Fibroblast of mammary gland (primary cell): ENCODE measurements at places on chromosomes 5 and 9.
A peak's percentile ranks its signal among the peaks of the same experiment; 100 is the strongest.

GRCh38 chr5:25481463-25481862 lies 836.7 kb upstream of the CDH10 start:
- no peak for DNase-seq

GRCh38 chr5:101153526-101153925 lies 250.4 kb upstream of the ST8SIA4 start:
- DNase-seq, result no peak

DNA sequence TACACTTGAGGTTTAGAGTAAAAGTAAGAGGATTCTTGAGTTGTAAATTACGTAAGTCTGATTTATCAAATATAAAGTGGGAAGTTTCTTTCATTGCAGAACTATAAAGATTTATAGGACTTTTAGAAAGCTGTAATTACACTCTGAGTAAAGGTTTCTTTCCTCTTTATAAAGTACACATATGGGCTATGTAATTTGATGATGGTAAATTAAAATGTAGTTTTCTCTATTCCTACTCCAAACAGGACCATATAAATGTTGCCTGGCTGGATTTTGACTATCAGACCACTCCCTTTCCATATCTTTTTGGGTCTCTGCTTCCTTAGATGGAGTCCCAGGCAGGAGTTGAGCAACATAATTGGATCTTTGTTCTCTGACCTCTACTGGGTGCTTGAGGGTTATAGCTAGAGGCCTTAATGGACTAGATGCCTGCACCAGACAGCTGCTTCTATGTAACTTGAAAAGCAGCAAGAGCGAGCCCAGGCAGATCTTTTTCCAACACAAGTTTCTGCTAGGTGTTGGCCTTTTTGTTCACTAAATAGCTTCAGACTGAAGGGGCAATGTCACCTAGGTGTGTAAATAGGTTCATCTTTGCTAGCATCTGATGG lies 11.4 kb upstream of the TEX48 start:
- DNase-seq, result no peak

GRCh38 chr5:149150457-149150856 lies 9.2 kb downstream of the ABLIM3 start:
- peak; percentile 43 for DNase-seq

DNA sequence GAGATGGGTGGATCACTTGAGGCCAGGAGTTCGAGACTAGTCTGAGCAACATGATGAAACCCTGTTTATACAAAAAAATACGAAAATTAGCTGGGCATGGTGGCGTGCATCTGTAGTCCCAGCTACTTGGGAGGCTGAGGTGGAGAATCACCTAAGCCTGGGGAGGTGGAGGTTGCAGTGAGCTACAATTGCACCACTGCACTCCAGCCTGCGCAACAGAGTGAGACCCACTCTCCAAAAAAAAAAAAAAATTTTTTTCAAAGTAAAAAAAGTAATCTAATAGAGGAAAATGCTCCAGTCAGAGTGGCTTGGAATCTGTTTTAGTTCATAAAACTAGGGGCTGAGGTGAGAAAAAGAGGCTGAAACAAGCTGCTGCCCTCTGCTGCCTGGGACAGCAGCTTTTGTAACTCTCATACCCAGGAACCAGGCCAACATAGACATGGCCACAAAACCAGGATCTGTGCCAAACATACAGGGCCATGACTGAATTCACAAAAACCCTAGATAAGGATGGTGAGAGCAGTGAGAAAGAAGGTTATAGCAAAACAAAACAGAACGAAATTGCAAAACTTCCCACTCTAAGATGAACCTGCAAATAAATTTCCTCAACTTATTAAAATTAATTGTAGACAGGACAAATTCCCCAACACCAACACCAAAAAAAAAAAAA lies 13.1 kb upstream of the DCAF12 start:
- peak; percentile 87 for DNase-seq

GRCh38 chr5:181282874-181283273 lies 21.9 kb upstream of the TRIM52 start:
- DNase-seq, result no peak

DNA sequence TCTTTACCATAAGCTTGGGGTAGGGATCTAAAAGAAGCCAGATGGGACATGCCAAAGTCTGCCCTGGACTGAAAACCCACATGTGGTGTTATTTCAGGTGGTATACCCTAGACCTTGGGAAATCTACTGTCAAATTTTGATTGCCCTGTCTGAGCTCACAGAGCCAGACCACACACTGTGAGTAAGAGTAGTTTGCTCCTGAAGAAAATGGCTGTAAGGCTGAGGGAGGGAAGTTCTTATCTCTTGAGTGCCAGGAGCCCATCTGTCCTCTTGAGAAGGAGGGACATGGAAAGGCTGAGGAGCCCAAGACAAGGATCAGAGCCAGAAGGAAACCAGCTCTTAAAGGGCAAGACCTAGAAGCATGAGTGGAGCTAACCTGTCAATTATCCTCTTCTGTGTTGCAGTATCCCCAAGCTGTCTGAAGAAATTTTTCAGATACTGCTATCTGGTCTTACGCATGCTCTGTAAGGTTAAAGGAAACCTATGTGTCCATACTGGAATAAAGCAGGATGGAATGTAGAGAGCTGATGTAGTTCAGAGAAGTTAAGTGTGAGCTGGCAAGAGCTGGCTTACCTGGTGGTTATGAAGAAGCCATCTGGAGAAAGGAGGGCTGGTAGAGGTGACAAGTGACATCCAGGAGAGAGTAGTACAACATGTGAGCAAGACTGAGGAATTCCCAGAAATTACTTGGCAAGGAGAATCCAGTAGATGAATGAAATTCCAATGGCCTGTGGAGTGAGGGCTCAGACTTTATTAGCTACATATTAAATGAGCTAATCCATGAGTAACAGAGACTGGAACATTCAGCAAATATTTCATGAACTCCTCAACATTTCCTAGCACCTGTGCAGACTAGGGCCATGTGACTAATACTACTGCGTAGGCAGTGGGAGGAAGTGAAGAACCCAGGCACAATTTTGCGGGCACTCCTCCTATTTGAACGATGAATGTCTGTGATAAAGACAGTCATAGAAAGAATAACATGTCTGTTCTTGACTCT lies 389.1 kb upstream of the KIF2A start:
- no peak for DNase-seq

GRCh38 chr5:6365977-6366590 lies 12.3 kb downstream of the MED10 start:
- no peak for DNase-seq

- peak; percentile 53 for DNase-seq
These were observed 12.8 kb downstream of the C5orf63 start for GRCh38 chr5:127060470-127060985.

DNA sequence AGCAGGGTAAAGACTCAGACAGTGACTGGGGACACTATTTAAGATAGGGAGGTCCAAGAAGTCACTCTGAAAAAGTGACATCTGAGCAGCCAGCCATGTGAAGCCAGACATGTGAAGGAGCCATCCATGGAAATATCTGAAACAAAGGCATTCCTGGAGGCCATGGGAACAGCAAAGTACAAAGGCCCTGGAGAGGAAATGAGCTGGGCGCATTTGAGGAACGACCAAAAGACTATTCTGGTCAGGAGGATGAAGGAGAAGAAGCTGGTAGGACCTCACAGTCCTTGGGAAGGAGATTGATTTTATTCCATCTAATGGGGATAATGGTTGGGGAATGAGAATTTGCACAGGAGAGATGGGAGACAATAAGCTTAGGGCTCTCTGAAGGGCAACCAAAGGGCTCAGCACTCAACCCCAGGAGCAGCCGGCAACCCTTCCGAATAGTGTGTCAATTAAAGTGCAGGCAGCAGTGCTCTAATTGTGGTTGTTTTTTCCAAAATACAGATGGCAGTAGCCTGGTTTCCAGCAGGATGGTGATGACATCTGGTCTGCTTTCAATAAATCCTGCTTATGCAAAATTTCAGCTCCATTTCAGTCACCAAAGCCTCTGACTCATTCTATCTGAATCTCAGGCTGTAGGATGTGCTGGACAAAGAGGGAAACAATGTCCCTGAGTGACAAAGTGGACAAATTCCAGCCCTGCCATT lies 26.7 kb downstream of the FOXI1 start:
- DNase-seq, result peak; percentile 80

DNA sequence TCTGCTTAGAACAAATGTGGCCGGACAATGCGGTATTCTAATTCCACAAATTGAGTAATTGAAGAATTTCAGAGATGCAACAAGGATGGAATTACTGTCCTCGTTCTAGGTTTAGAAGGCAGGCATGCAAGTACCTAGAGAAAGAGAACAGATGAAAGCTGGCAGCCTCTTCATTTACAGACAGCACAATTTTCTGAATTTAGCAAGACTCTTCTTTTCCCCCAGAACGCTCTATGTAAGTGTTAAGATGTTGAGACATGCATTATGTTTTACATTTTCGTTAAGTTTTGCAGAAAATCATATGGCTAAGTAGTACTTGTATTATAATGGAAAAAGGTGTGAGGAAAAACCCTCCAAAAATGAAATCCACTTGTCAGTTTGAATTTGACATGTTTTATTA lies 259.5 kb upstream of the ARRDC3 start:
- no peak for DNase-seq

DNA sequence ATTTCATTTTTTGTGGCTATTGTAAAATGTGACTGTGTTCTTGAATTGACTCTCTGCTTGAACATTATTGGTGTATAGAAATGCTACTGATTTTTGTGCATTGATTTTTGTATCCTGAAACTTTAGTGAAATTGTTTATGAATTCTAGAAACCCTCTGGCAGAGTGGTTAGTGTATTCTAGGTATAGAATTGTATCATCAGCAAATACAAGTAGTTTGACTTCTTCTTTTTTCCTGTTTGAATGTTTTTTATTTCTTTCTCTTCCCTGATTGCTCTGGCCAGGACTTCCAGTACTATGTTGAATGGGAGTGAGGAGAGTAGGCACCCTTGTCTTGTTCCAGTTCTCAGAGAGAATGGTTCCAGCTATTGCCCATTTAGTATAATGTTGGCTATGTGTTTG lies 88.8 kb upstream of the HMHB1 start:
- no peak for DNase-seq

- no peak for DNase-seq
These were observed 218.6 kb downstream of the SEMA6A start for GRCh38 chr5:116355819-116356601.

DNA sequence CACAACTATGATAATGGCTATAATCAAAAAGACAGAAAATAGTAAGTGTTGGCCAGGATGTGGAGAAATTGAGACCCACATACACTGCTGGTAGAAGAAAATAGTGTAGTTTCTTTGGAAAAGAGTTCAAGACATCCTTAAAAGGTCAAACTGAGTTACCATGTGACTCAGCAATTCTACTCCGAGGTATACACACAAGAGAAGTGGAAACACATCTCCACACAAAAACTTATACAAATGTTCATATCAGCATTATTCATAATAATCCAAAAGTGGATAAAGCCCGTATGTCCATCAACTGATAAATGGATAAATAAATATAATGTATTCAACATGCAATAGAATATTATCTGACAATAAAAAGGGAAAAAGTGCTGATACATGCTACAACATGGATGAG lies 532.2 kb downstream of the NR2F1-AS1 start:
- no peak for DNase-seq

GRCh38 chr5:14251733-14252132 lies 108.6 kb downstream of the TRIO start:
- DNase-seq, result no peak

DNA sequence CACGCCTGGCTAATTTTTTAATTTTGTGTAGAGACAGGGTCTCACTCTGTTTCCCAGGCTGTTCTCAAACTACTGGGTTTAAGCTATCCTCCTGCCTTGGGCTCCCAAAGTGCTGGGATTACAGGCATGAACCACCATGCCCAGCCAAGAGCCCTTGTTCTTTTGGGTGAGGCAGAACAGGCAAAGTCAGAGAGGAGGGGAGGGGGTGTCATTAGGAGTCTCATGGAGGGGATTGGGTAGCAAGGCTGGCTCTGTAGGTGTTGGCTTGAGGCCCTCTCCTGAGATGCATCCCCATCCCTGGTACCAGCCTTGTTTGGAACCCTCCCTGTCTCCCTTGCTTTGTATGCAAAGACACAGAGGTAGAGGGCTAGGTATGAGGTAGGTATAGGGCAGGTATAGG lies 24.1 kb downstream of the GSN start:
- no peak for DNase-seq
